Lower lobe of right lung (tissue), 2 donors: ENCODE measurements at places on chromosomes 1 and 21. TPM values are rescaled to one million over a fixed set of nuclear protein-coding genes. Genes with fewer than 3 reads are reported as not detected.

- no peak for DNase-seq
Observed at GRCh38 chr1:1230656-1231399, 973 bp downstream of the SDF4 start.

GRCh38 chr1:153699768-153700167 lies 21.3 kb downstream of the NPR1 start:
- DNase-seq, result no peak

DNA sequence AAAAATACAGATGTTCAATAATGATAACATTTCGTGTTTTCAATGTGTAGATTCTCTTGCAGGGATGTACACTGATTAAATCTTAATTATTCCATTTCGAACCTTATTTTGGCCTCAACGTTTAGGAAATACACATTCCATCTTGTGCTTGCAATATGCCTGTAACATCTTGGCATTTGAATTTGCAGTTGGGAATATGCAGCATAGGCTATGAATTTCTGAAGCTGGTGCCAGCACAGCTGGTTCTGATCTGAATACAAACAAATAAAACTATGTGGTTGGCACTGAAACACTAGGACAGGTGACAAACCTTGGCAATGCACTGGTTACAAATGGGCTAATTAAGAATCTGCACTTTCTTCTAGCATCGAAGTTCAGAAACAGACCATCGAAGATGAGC lies 108.4 kb downstream of the ERG start:
- no peak for DNase-seq

DNA sequence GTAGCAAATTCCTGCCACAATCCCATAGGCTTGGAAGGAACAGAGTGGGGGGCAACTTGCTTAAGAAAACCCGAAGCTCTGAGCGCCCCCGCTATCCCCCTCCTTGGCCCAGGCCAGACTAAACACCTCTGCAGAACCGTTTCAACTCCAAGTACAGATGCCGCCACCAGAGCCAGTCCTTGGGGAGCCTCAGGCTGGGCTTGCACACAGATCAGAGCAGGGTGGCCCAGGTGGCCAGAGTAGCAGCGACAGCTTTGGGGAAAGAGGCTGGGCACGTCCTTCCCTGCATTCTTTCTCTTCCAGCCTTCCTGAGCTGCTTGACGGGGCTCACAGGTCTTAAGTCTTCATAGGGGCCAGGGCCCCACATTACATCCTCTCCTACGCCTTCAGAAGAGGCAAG lies 181.6 kb upstream of the ZC3H12A start:
- DNase-seq, result no peak

The AIM2 gene
- total RNA-seq, result 2.4 TPM

DNA sequence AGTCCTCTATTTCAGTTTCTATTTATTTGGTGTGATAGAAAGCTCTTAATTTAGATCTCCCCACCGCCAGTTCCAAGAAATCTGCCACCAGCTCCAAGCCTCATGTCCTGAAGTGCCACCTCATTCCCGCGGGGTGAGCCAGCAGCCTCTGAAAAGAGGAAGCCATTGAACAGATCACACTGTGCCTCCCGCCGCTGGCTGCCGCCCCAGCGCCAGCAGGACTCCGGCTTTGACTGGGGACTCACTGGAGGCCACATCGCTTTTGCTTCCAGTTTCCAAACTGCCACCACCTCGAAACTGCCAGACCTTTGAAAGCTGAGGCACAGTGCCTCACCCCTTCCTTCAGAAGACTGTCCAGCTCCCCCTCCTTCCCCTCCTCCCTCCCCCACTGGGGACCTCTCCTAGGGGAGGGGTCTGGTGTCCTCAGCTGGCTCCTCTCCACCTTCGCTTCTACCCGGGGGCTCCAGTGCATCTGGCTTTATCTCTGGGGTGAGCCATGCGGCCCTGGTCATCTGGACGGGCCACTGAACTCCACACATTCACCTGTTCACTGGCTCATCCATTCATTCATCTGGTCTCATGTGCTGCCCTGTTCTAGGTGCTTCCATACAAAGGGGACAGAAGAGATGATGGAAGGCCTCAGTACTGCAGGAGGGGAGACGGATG lies 58.9 kb downstream of the VPS26C start:
- DNase-seq, result peak; percentile 85

The MTARC2 gene
- 56.6 TPM for total RNA-seq

DNA sequence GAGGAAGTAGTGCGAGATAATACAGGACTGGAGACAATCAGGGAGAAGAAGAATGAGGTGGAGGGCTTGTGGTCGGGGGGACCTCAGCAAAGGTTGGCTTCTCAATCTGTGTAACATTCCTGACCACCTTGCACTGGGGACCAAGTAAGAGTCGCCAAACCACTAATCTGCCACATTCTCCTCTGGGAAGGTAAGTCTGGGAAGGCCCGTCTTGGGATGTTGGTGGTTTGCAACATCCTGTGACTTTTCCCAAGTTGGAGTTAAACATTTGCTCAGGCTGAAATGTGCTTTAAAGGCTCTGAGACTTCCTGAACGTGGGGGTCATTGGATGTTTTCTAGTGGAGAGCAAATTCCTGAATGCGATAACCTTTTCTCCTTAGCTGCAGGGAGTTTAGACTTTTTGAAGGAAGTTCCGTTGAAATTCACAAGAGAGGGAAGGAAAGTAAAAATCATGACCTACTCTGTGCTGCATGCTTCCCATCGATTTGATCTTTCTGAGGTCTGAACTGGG lies 325.9 kb downstream of the RPS6KC1 start:
- no peak for DNase-seq

GRCh38 chr1:94863297-94863911 lies 43.2 kb downstream of the SLC44A3 start:
- DNase-seq, result no peak

DNA sequence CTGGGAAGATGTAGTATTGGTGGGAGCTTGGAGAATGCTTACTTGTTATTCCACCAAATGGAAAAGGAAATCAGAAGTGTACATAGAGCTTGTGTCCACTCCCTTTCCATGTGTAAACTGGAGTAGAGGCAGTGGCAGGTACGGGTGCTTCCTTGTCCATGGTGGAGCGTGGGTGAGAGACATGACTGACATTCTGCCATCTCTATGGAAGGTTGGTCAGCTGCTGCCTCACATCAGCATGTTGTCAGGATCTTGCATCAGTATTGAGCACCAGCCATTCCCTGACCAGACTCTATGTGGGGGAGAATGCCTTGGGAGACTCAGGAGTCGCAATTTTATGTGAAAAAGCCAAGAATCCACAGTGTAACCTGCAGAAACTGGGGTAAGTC lies 19.8 kb downstream of the NLRP3 start:
- no peak for DNase-seq

GRCh38 chr1:203103829-203104495 lies 18.1 kb upstream of the MYOG start:
- no peak for DNase-seq

- no peak for DNase-seq
Observed at GRCh38 chr1:58608945-58609344, 31.9 kb upstream of the TACSTD2 start.

GRCh38 chr1:157194731-157195520 lies 56.7 kb upstream of the ETV3 start:
- no peak for DNase-seq

DNA sequence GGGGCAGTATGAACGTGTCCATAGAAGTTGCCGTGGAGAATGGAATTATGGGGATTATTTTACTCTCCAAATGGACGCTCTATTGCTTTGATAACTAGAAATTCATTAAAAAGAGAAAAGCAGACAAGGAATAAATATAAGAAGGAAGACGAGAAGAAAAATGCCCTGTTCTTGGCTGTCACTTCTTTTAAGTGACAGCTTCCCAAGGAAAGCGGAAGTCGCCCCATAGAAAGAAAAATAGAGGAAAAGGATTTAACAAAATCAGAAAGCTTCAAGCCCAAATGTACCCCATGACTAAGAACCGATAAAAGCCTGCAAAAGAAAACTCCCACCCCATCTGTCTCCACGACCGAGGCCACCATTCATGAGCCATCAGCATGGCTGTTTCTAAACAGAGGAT lies 85.7 kb downstream of the TAS1R2 start:
- no peak for DNase-seq

DNA sequence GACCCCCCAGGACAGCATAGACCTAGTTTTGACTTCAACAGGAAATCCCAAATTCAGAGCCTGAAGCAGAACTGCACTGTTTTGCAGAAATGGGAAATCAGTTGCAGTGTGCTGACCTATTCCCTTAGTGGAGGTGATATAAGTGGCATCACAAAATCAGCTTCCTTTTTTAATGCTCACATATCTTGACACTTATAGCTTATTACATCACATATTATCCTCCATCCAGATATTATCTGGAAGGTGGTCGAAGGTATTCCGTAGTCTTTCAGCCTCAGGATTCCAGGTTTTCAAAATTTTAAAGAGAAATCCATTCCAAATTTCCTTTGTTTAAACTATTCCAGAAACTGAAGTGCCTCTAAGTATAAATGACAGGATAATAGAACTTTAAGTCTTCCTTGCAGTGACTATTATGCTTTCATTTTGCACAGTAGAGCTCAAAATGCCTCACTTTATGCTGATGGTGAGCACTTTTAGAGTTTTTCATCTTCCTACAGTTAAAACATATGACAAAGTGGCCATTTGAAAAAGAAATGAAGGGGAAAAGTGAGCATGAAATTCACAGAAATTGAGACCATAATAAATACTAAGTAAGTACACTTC lies 106.4 kb upstream of the DPYD start:
- no peak for DNase-seq

- DNase-seq, result no peak
Observed at GRCh38 chr1:11481019-11481418, 2.1 kb downstream of the DISP3 start.

- no peak for DNase-seq
Observed at GRCh38 chr1:29851691-29852090, 615.4 kb downstream of the PTPRU start.

GRCh38 chr21:42653231-42654061 lies at the start of gene PDE9A:
TSS of gene PDE9A (plus strand) at chr21:42653621. CDS start at chr21:42653815, 194 bp downstream.
- DNase-seq, result peak; percentile 49

The WNT9A gene
- total RNA-seq, result 7.0 TPM

- no peak for DNase-seq
Observed at GRCh38 chr1:158007180-158007579, 13.7 kb downstream of the KIRREL1 start.

GRCh38 chr21:31161157-31161556 lies 122.9 kb upstream of the KRTAP19-8 start:
- no peak for DNase-seq

- DNase-seq, result no peak
Observed at GRCh38 chr1:46204406-46204742, 1.2 kb downstream of the LURAP1 start.

DNA sequence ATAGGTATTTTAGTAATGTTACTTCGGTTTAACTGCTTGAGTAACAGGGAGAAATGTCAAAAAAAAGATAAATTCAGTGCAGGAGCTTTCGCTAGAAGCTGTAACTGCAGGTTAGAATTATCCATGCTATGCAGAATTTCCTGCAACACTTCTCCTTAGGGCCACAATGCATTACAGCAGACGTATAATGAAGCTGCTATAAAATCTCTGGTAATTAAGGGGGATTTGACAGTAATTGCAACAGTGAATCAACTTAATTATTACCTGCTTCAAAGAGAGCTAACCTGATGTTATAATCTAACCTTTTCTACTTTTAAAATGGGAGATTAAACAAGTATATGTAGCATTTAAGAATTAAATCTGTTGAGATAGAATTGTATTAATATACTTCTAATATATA lies 92.6 kb downstream of the ATG4C start:
- no peak for DNase-seq

DNA sequence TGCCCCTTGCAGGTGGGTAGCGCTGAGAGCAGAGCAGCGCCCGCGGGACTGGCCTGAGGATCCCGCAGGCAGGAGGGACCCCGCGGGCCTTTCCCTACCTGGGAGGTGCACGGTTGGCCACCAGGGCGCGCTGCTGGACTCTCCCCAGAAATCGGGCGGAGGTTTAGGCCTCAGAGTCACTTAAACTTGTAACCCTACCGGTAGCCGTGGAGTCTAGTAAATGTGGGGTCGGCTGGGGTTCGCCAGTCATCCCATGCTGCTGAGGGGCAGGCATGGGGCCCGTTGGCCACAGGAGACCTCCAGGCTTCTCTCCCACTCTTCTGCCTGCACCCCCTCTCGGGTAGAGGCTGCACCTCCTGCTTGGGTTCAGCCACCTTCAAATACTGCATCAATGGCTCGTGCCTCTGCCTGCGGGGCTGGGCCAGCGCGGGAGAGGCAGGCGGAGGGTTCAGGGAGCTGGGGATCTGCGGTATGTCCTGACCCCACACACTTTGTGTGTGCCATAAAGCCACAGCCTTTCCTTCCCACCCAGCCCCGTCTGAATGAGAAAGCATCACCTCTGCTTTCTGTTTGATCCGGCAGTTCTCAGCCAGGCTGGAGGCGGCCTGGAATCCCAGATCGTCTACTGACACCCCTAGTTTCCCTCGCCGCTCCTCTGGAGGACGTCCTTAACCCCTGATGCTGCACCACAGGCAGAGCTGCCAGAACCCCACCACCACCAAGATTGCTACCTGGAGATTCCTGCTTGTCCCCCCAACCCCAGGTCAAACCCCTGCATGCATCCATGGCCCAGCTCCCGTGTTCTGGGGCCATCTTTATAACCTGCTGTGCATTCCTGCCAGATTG lies 12.3 kb upstream of the GSTM4 start:
- DNase-seq, result peak; percentile 89

GRCh38 chr1:4210043-4210442 lies 310.0 kb upstream of the C1orf174 start:
- DNase-seq, result no peak

The RGS8 gene
- total RNA-seq, result not detected

The PLA2G2D gene
- 0.27 TPM for total RNA-seq

The CLDN8 gene
- total RNA-seq, result 2.9 TPM

DNA sequence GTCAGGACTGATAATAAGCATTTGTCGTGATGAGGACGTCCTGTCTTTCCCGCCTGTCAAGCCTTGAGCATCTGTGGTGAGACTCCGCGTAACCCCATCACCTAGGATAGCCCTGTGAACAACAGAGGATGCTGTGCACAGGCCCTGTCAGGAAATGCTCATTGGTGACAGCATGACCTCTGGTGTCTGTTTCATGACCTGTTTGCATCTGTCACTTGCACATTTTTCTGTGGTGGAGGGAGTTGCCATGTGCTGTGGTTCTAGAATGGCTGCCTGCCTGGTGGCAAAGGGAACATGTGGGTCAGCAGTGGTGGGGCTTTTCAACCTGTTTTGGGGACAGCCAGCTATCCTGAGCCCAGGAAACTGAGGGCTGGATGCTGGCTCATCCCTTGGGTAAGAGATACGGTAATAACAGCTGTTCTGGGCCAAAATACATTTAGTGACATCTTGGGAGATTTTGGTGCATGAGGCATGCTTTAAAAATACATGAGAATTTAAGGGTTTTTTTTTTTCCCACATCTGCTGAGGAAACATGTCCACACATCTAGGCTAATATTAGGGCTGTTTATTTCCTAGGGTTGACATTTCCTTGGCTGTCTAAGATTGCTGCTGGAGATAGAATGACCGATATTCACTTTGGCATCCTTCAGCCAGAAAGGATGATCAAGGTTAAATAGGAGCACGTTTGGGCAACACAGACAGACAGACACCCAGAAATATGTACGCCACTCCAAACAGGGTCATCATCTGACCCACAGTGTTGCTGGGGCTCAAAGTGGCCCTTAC lies 52.9 kb downstream of the KCNC4 start:
- DNase-seq, result no peak

DNA sequence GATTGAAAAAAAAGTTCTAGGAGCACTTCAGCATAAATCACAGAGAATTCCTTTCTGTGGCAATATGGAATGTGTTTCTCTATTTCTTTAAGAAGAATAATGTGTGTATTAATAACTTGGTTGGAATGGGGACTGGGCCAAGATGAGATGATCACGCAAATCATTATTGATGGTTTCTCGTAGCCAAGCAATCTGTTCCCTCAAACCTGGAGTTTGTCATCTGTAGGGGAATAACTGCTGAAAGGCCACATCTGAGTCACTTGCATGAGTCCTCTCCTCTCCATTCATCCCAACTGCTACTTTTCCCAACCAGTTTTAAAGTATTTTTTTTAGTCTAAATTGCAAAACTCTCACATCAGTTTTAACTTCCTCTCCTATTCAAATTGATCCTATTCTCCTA lies 480.4 kb downstream of the PLPP3 start:
- no peak for DNase-seq
